ENCODE measurements at places on chromosomes 7 and 10. TPM values are rescaled to one million over a fixed set of nuclear protein-coding genes. Genes with fewer than 3 reads are reported as not detected.

GRCh38 chr7:155809332-155809946, 2.8 kb downstream of the SHH start:
- DNase-seq, result no peak

DNA sequence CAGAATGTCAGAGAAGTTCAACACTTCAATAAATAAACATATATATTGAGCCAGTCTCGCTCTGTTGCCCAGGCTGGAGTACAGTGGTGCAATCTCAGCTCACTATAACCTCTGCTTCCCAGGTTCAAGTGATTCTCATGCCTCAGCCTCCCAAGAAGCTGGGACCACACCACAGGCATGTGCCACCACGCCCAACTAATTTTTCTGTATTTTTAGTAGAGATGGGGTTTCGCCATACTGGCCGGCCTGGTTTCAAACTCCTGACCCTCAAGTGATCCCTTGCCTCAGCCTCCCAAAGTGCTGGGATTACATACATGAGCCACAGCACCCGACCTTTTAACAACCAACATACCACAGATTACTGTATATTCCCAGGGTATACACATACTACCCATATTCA, 134.2 kb downstream of the JMJD1C start:
- no peak for DNase-seq

DNA sequence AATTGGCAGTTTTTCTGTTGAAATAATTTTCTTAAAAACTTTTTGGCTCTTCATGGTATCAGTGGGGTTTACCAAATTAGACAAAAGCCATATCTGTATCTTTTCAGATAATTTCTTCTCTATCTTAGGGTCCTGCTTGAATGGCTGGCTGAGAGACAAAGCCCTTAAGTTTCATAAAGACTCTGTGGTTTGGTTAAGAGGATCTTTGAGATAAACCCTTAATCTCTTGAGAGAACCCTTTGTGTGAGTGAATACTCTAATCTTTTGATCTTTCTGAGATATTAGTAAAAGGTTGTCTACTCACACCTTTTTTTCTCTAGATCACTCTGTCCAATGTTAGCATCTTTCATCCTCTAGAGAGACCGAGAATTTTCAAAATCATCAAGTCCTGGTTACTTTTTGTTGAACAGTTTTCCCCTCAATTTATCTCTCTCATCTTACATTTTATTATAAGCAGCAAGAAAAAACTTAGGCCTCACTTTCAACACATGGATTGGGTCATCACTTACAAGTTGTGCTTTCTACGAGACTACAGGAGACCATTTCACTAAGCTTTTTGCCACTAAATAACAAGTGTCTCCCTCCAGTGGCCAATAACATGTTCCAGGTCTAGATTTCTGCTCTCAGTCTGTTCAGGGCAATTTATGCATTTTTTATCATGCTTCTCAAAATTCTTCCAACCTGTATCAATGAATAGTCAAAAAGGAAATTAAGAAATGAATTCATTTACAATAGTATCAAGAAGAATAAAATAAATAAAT, 28.4 kb downstream of the DNAJC9 start:
- DNase-seq, result peak; percentile 42

GRCh38 chr10:22851865-22852239, 76.0 kb upstream of the ARMC3 start:
- DNase-seq, result no peak

- DNase-seq, result no peak
These were observed 2.7 kb downstream of the FZD9 start for GRCh38 chr7:73436031-73436929.

DNA sequence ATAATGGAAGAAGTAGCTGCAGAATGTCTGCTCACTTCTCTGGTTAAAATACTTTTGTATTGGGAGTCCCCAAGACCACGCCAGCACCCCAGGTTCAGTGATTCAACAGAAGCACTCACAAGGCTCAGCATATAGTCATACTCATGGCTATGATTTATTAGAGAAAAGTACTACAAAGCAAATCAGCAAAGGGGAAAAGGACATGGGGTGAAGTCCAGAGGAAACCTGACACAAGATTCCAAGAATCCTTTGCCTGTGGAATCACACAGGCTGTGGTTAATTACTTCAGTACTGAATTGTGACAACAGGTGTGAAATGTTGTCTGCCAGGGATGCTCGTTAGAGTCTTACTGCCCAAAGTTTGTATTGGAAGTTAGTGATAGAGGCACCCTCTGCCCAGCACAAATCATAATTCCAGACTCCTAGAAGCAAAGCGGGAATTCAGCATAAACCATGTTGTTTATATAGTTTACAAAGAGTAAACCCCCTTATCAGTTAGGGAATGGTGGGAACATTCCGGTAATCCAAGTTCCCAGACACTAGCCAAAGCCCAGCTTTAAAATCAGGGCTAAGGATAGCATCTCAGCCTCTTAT, 79.4 kb downstream of the HYCC1 start:
- DNase-seq, result no peak

DNA sequence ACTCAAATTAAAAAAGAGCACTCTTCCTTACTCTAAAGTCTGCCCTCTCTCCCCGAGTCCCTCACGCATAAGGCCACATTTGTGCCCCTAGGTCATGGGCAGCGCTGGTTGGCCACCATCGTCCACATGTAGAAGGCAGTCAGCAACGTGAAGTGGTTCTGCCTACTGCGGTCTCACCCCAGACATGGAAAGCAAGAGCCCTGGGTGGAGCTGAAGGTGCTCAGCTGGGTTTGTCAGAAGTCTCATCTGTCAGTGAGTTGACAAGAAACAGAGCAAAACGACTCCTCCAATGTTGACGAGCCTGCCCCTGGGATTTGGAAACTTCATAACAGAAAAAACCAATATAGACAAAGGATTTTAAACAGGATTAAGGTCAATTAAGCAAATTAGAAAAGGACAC, 192.3 kb upstream of the PRSS58 start:
- no peak for DNase-seq

GRCh38 chr10:71971769-71972555, 7.8 kb downstream of the CHST3 start:
- no peak for DNase-seq

DNA sequence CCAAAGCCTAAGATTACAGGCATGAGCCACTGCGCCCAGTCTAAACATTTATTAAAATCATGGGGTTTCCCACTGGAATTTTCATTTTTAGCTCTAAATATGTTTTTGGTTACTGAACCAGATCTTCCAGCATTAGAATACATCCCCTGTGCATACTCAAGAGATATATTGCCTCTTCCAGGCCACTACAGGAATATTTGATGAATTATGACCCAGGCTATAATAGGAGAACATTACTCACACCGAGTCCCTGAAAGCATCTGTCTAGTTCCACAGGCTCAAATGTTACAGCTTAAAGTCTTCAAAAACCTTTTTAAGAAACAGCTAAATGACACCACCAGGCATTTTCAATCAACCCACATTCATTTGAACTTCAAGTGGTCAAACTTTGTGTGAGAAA, 50.4 kb upstream of the GRM8 start:
- DNase-seq, result no peak

DNA sequence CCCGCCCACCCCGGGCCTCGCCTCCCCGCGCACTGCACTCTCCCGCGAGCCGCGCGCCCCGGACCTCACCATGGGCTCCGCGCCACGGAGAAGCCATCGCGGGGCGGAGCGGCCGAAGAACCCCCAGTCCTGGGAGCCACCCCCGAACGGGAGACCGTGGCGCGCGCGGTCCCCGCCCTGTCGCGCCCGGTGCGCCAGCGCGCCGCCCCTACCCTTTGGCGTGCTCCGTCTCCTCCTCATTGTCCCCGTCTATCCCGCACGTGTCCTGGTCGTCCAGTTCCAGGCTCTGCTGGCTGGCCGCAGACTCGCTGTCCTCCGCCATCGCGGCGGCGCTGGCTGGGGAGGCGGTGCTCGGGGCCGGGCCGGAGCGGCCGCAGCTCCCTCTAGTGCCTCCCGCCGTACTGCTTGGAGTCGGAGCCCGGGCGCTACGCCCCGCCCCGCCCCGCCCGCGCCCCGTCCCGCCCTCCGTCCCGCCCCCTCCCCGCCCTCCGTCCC, at the start of gene NMT2:
TSS of gene NMT2 (minus strand) at position 403 of the 495 bp plus-strand sequence. CDS start at position 322, 81 bp downstream.
- DNase-seq, result peak; percentile 89

GRCh38 chr7:2763597-2763996, 75.6 kb downstream of the AMZ1 start:
- no peak for DNase-seq

DNA sequence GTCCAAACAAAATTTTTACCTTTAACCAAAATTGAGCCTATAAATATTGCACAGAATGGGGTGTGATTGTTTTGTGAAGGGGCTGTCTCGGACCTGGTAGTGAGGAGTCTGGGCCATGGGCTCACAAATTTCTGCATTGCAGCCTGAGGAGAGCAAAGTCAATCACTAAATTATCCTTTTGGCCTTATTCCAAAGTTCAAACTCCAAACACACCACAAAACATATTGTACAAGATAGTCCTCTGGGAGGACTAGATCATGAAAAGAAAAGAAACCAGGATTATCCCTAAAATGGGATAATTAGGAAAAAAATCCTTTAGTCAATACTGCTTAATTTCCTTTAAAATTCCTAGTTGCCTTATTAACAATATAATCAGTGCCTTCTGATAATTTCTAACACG, 115.5 kb downstream of the BUB3 start:
- DNase-seq, result no peak

DNA sequence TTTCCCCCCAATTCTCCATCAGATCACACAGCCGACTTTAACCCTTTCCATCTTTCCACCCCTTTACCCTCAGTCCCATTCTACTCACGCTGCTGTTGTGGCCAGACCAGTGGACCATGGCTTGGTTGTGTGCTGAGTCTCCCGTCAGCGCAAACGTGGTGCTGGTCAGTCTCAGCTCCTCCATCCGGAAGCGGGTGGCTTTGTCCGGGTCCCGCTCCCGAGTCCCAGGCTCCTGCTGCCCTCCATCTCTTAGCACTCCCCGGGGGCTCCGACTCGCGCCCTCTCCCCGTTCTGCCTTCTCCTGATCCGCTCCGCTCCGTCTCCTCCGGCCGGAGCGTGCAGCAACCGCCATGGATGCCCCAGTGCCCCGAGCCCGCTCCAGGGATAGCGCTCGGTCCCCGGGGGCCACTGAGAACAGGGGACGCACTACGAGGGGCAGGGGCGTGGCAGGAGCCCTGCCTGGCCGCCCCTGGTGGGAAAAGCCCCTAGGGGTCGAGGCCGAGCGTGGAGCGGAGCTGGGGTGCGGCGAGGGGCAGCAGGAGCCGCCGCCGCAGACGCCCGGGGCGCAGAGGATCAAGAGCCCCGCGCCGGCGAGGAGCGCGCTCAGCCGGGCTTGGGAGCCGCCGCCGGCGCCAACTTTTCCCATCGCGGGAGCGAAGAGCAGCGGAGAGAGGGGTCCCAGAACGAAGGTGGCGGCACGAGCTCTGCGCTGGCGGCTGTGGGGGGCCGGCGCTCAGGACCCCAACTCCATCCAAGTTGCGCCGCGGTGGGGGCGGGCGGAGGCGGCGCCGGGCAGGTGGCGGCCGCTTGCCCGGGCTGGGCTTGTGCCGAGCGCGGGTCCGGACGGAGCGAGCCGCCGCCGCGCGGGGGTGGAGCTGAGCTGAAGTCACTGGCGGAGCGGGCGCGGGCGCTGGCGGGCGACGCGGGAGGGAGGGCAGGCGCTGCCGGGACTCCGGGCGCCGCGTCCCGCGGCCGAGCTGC, at the start of gene SORCS1:
TSS of gene SORCS1 (minus strand) at position 826 of the 981 bp plus-strand sequence.
- DNase-seq, result no peak

- peak; percentile 70 for DNase-seq
These were observed 24.1 kb downstream of the PRF1 start for GRCh38 chr10:70578371-70578947.

DNA sequence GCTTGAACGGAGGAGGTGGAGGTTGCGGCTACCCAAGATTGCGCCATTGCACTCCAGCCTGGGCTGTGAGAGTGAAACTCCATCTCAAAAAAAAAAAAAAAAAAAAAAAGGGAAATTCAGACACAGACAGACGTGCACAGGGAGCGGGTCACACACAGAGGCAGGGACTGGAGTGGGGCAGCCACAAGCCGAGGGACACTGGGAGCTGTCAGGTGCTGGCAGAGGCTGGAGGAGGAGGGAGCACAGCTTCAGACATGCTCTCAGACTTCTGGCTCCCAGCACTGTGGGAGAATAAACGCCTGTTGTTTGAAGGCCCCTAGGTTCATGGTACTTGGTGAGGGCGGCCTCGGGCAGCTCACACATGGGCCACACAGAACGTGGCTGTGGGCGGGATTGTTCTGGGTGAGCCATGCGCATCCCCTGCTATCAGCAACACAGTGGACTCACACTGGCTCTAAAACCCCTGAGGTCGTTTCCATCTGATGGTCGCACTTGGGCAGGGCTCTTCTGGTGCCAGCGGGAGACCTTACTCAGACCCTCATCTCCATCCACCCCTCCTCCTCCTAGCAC, 375.9 kb downstream of the DNAJB6 start:
- no peak for DNase-seq

GRCh38 chr10:77879710-77880109, 46.8 kb downstream of the DLG5 start:
- DNase-seq, result no peak

- no peak for DNase-seq
These were observed 56.3 kb downstream of the LRMDA start for GRCh38 chr10:75487755-75488125.

- DNase-seq, result no peak
These were observed 224.2 kb downstream of the PLXNA4 start for GRCh38 chr7:132351954-132352499.

DNA sequence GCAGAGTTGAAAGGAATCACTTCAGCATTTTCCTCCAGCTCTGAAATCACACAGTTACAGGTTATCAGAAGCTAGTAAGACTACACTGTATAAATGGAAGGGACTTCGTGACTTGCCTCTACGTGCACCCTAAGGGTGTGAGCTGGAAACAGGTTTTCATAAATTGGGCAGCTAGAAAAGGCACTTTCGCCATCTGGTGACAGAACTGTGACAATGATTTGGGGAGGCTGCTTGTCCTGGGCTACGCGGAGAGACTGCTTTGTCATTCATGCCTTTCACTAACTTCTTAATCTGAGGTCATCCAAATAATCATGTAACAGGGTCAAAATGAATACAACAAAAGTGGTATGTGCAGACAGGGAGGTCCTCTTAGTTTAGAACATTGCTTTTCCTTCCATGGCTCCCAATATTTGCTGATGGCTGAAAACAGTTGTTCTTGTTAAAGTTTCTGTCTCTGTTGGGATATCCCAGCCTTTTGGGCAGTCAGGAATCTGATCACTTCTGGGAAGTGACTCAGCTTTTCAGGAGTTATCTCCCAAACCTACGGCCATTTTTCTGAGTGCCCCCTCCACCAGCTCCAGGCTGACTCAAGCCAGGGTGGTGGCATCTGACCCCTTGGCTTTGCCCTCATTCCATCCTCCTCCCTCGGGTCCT, 17.8 kb downstream of the VWC2 start:
- DNase-seq, result peak; percentile 91

GRCh38 chr7:16244469-16244868, 176.9 kb downstream of the CRPPA start:
- DNase-seq, result no peak

GRCh38 chr10:79019441-79020014, 49.2 kb upstream of the ZMIZ1 start:
- DNase-seq, result no peak

Gene CHAT
- total RNA-seq, result not detected

Gene SMO
- total RNA-seq, result 0.22 TPM

Gene GDF2
- not detected for total RNA-seq

Gene SLC25A28
- total RNA-seq, result 36.3 TPM

Gene AKR1D1
- total RNA-seq, result not detected

Gene DENND2A
- not detected for total RNA-seq

Gene TYW1B
- 6.2 TPM for total RNA-seq

Gene FAM131B
- total RNA-seq, result not detected

Gene GIMAP8
- not detected for total RNA-seq

Gene CLCN1
- total RNA-seq, result not detected
